ENCODE measurements at places on chromosomes 16 and 17. TPM values are rescaled to one million over a fixed set of nuclear protein-coding genes. Genes with fewer than 3 reads are reported as not detected.
A peak's percentile ranks its signal among the peaks of the same experiment; 100 is the strongest.

DNA sequence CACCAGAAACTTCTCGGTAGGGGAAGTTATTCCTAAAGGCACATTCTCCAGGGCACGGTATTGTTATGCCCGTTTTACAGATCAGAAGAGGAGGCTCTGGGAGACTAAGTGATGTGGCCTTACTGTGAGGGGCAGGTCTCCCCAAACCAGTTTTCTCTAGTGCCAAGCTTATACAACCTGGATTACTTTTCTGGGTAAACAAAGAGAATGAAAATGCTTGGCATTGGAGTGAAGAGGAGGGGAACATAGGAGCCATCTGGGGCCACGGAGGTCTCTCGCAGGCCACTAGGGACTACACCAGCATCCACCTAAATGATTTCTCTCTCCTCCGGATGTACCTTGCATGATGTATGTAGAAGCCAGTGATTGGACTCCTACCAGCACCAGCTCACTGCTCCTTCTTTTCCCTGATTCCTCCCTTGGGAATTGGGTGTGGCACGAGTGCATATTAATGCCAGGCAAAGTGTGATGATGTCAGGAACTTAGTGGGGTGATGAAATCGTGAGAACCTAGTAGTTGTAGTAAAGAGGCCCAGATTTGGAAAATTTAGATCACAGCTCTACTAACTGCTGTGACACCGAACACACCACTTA lies 674 bp downstream of the TOM1L1 start:
- no peaks in the 10 kb centered on the region for H3K27me3 ChIP-seq
- H3K4me1 ChIP-seq: peaks cover 9% of the 10 kb centered on the region
- peak overlapping the region; percentile 73 for H3K27ac ChIP-seq
- H3K4me3 ChIP-seq: peak overlapping the region; percentile 58
- H3K36me3 ChIP-seq: no peaks in the 10 kb centered on the region

The DBNDD1 gene
- 7.3 TPM for total RNA-seq

DNA sequence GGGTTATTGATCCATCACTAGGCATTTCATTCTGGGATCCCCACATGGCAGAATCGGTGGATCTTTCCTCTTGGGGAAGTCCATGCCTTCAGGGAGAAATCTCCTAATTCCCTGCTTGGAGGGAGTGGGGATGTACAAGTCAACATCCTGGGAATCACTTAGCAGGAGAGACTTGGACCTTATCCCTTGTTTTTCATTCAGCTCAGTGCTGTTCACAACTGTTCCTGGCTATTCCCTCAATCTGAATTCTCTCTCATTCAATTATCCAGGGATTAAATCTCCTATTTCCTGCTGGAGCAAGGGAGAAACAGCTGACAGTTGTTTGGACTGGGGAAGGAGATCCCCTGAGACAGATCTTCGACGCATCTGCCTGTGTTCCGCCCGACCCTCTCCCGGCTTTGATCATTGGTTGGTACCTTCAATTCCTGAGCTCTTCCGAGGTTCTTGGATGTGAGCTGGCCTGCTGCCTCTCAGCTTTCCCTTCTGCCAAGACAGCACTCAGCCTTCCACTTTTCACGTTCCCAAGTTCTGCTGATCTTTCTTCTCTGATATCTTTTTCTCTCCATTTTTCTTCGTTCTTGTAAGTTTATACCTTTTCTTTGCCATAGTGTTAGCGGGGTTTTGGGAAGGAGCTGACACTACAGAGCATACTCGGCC lies 115.4 kb upstream of the GNAO1 start:
- H3K4me3 ChIP-seq: no peak overlapping the region
- H3K36me3 ChIP-seq: no peaks in the 10 kb centered on the region
- H3K27ac ChIP-seq: no peak overlapping the region
- no peak for DNase-seq

- no peaks in the 10 kb centered on the region for H3K4me1 ChIP-seq
- DNase-seq: no peak
- no peak overlapping the region for H3K4me3 ChIP-seq
Observed at GRCh38 chr16:75195811-75196790, 10.9 kb downstream of the CTRB2 start.

The GCGR gene
- 0.79 TPM for total RNA-seq
